Adrenal gland (tissue), 19 donors: ENCODE measurements at places on chromosomes 16 and 17. TPM values are rescaled to one million over a fixed set of nuclear protein-coding genes. Genes with fewer than 3 reads are reported as not detected.

GRCh38 chr17:52537421-52537820 lies 378.9 kb upstream of the CA10 start:
- no peak for DNase-seq

GRCh38 chr17:34386343-34386696 lies 23.3 kb upstream of the CCL1 start:
- DNase-seq: no peak

DNA sequence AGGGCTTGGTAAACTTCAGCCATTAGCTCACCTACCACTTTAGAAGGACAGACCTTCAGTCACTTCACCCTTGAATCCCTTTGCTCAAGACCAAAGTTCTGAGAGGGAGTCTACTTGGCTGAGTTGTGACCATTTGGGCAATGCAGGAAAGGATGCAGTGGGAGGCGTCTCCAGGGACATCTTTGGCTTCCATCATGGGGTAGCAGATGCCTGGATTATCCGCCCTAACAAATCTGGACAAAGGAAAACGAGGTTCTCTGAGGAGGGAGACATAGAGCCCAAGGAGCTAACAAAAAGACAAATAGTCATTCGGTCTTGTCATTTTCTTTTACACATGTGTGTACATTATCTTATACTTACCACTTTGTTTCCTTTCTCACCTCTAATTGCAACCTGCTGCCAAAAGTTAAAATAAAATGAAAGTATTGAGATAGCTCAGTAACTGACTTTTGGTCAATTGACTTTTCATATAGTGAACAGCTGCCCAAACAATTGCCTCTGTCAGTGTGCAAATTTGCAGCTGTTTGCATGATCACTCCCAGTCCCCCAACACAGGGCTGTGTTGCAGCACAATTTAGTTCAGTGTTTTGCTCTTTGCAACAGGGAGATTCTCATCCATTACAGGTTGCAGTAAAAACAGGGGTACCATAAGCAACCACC lies 108.9 kb upstream of the EEF2KMT start:
- DNase-seq: no peak

- DNase-seq: no peak
These were observed 524 bp downstream of the STRADA start for GRCh38 chr17:63741143-63741407.

The TEKT1 gene
- not detected for polyA plus RNA-seq

The RNF157 gene
- 3.0 TPM for polyA plus RNA-seq
